MV-4-11 (cell line): ENCODE measurements at places on chromosomes 4 and X.

GRCh38 chr4:154421618-154422017, 70.0 kb downstream of the DCHS2 start:
- peak; percentile 48 for DNase-seq

GRCh38 chrX:145609951-145610511, 207.6 kb upstream of the SLITRK2 start:
- no peak for DNase-seq

GRCh38 chr4:57445686-57446085, 335.5 kb upstream of the IGFBP7 start:
- no peak for DNase-seq

- DNase-seq: no peak
These were observed 48.5 kb downstream of the MRPL1 start for GRCh38 chr4:77911091-77911490.

- DNase-seq: no peak
These were observed 118.7 kb downstream of the FHIP1A start for GRCh38 chr4:151527699-151528098.

DNA sequence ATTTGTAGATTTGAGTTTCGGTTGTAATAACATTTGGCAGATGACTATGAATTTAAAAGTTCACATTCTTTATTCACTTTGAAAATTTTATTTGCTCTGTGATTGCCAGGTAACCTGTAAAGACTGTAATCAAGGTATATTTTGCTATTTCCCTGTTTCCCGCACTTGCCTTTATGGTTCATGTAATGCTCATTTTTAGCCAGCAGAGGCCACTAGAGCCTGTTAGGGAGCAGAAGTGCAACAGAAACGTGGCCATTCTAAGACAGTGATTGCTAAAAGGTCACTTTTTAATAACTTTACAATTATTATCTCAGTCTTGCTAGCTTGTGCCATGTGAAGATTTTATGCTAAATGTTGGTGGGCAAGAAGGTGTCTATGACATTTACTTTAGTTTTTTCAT, 12.4 kb downstream of the YIPF6 start:
- DNase-seq: no peak

- DNase-seq: no peak
These were observed 5.8 kb downstream of the GTPBP6 start for GRCh38 chrX:312621-313331.

DNA sequence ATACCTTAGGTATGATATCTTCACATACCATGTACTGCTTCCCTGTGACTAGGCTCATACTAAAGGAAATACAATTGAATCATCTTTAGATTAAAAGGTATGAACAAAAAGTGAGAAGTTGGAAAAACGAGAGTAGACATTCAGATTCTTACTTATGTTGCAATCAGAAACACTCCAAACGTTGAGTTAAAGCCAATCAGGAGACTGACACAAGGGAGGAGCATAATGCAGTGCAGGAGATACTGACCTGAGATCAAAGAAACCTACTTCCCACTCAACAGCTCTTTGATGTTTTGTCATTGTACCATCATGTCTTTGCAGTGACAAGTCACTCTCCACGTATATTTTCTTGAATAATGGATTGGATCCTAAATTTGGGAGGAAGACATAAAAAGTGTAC, 8.9 kb upstream of the PCDH18 start:
- DNase-seq: no peak

DNA sequence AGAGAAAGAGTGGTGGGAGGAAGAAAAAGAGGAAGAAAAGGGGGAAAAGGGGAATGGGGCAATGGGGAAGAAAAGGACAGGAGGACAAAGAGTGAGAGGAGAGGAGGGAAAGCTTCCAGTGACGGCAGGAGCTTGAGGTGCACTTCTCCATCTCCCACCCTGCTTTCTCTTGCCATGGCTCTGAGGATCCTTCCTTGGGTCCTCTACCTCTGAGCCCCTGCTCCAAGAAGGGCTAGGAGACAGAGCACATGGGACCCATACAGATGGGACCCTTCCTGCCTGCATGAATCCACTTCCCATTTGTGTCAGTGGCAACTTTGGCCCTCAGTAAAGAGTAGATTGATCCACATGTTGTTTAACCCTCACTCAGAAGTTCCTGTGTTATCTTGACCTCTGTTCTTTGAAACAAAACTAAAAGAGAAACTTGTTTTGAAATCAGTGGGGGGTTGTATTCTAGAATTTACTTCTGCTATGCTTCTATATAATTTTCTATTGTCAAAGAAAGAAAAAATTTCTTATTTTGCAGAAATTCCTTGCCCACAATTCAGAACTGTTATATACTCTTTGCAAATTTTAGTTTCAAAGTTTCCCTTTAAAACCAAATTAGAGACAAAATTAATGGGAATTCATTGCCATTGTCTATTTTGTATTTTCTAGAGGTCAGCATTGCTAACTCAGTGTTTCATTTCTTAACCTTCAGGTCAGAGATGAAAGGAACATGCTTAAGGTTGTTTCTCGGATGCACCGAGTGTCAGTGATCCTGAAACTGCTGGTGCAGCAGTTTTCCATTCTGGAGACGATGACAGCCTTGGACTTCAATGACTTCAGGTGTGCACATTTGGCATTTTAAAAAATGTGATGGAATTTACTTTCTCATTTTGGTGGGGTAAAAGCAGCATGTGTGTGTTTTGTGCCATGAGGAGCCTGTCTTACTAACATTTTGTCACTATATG, 5.0 kb downstream of the TDO2 start:
- DNase-seq: peak; percentile 39

DNA sequence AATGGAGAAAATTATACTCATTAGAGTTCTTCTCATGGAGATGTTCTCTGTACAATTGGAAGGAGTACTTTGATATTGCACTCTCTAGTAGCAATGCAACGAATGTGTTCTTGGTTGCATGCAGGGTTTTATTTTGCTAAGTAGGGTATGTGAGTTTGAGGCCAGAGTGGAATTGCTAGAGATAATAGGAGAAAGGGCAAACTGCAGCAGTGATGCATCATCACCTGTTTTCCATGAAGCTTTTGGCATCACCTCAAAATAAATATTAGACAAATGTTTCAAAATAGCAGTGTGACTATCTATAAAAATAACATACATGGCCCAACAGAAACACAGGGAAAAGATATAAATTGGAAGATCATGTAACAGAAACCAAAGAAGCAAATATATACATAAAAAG, 93.3 kb downstream of the TIGD2 start:
- no peak for DNase-seq

DNA sequence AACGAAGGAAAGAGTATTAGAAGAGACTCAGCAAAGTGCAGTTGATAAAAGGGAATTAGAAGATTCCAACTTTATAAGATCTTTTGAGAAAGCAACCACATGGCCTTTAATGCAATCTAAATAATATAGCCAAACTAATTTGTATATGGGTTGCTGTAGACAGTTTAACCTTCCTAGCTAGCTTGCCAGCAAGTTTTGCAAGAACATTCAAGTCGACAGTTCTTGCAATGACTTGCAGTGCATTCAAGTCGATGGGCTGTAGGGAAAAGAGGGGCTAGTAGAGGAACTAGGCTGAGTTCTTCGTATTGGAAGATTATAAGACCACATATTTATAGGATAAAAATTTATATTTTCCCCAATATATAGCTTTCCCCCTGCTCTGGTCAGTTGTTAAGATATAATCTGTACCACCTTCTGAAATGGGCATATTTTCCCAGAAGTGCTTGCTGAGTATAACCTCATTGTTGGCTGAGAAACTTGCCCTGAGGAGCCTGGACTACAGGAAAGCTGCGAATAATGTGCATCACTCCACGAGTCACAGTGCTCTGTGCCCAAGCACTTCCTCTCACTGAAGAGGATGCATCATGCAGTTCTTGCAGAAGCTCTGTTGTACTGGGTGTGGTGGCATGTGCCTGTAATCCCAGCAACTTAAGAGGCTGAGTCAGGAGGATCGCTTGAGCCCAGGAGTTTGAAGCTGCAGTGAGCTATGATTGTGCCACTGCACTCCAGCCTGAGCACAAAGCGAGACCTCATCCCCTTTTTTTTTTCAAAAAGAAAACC, 56.7 kb downstream of the DOCK11 start:
- peak; percentile 46 for DNase-seq
